Activated CD8-positive, alpha-beta memory T cell treated with anti-CD3 and anti-CD28 coated beads, Interleukin-2, amount 10 ng/mL, durations not matched to agents 7 days and 5 days (primary cell): ENCODE measurements at places on chromosomes 1 and 21. TPM values are rescaled to one million over a fixed set of nuclear protein-coding genes. Genes with fewer than 3 reads are reported as not detected.

GRCh38 chr1:70205071-70205433, 327 bp downstream of the LRRC40 start:
- no peak for DNase-seq

- no peak for DNase-seq
These were observed 52.7 kb downstream of the DHRS3 start for GRCh38 chr1:12565094-12565965.

The CAMSAP2 gene
- total RNA-seq = not detected

DNA sequence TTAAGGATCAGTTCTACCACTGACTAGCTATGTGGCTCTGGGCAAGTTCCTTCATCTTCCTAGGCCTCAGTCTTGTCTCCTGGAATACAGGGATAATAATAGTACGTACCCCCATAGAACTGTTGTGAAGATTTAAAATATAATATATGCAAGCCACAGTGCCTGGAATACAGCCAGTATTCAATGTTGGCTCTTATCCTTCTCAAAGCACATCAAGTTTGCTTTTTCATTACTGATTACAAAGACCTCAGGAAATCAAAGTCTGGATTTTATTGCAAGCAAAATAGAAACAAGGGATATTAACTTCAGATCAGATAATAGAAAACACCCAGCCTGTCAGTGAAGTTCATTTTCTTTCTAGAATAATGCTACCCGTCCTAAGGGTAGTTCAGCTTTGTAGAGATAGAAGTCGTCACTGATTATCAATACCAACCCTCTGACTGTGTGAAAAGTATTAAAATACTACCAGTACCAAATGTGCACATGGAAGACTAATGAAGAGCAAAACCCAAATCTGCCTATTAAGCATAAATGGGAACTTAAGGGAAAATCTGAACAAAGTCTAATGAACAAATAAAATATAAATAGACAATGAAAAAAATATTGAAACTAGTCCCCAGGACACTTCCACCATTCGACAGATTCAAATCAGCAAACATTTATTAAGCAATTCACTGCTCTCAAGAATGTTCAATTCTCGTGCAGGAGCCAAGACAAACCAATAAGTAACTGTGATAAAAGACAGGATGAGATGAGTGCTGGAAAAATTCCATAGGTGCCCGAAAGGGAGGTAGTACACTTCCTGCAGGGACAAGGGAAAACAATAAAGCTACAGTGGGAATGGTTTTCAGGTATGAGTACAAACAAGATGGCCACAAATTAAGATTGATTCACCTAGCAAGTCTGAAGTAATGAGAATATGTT, 206.2 kb downstream of the SMYD3 start:
- no peak for DNase-seq

GRCh38 chr1:11333631-11334030, 60.6 kb downstream of the UBIAD1 start:
- no peak for DNase-seq

- DNase-seq = no peak
These were observed 204.9 kb downstream of the KCNJ6 start for GRCh38 chr21:37711286-37711829.

The SERTAD4 gene
- not detected for total RNA-seq

DNA sequence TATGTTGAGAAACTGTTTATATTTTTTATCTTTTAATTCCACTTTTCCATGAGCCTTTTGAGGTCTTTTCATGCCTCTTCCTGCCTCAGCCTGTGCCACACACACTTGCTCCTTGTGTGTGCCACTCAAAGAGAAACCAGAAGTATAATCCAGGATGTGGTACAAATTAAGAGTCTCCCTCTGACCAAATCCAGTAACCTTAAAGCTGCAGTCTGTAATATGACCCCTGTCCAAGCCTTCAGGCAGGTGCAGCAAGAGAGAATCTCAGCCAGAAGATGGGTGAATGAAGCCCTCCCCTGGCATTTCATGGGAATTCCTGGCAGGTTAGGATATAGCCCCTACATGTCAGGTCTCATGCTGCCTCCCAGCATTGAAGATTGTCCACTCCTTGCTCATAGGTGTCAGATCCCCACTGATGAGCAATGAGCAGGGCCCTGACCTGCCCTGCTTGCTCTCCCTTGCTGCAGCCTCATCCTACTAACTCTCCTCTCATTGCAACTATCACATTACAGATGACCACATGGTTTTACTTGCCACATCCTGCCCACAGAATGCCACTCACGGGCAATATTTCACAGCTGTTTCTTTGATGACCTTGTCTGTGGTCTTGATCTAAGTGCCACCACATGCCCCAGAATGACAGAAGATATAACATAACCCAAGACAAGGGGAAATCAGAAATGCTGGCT, 169.3 kb downstream of the SEC16B start:
- DNase-seq = no peak

DNA sequence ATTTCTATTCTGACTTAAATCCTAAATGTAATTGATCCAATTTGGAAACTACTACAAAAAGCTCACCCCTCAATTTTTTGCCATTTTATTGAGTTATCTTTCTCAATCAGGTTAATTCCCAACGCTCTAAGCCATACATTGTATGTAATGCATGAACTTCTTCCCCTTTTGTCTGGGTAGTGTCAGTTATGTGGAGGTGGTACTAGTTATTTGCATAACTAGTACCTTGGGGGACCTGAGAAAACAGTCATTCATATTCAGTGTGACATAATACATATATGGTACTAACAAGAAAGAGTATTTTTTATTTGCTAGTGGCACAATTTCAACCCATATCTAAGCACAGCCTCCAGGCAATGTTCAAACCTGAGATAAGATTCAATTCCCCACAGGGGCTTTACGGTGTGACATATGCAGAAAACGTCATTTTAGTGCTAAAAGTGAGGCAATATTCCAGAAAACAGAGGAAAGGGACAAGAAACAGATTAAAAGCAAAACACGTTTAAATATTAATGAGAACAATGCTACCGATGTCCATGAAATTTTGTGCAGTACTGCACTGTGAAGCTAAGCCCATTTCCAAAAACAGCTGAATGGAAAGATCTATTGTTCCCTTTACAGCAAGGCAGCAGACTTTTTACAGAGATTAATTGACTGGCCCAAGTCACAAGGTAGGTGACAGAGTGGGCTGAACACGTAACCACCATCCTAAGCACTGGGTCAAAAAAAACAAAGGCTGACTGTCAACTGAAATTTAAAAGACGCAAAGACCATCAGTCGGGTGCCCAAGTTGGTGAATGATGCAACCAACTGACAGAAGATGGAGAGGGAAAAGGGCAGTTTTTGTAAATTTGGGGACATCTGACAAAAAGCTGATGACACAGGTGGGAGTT, 1.4 kb downstream of the HLCS start:
- no peak for DNase-seq

The ADAM30 gene
- not detected for total RNA-seq

DNA sequence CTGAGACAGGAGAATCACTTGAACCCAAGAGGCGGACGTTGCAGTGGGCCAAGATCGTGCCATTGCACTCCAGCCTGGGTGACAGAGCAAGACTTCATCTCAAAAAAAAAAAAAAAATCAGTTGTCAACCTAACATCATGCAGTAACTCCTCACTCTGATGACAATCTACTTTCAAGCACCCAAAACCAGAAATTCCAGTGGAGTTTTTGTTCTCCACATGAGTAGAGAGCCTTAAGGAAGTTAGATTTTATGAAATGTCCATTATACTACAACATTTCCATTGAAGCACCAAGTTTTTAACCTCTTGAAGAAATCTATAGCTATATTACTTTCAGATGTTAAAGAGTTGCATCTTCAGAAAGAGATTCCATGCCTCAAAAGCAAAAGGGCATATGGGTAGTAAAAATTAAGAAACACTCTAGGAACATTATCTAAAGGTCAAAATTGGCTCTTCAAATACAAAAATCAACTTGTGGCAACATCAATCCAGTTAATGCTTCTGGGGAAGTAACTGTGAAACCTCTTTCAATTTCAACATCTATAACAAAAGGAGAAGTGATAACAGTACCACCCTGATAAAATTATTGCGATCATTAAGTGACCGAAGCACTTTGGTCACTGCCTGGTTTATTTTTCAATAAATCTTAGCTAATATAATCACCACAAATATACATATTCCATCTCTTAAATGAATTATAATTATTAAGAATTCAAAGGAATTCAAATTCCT, 7.7 kb downstream of the LPGAT1 start:
- DNase-seq = no peak

GRCh38 chr1:206829282-206829681, 36.1 kb upstream of the IL20 start:
- DNase-seq = no peak

The OPRD1 gene
- total RNA-seq = not detected
